ENCODE measurements at places on chromosomes 7 and 10.

GRCh38 chr7:12963435-12963834 lies 276.0 kb downstream of the ARL4A start:
- DNase-seq, result no peak

DNA sequence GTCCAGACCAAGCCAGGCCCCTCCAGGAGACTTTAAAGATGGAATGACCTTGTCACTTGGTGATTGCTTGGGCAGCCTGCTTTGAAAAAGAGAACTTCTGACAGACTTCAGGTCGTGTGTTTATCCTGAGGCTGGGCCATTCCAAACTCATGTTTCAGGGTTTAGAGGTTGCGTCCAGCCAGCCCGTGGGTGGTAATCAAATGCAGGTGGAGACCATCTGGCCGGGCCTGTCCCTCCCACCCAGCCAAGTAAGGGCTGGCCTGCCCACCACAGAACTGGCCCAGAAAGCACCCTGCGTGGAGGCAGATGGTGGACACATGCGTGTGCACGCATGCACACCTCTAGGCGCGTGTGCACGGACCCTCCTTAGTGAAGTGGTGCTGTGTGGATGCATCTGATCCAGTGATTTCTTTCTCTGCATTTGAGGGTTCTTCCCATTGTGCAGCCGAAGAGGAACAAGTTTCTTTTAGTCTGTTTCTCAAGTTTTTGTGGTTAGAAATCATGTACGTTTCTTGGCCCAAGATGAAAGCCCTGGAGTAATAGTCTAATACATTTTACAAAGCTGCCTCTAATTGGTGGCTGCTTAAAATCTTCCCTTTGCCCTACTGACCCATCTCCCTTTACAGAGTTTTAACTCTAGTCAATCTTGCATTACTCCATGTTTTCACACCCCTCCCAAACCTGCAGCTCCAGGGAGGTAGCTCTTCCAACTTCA lies 43.0 kb downstream of the SUFU start:
- no peak for DNase-seq

DNA sequence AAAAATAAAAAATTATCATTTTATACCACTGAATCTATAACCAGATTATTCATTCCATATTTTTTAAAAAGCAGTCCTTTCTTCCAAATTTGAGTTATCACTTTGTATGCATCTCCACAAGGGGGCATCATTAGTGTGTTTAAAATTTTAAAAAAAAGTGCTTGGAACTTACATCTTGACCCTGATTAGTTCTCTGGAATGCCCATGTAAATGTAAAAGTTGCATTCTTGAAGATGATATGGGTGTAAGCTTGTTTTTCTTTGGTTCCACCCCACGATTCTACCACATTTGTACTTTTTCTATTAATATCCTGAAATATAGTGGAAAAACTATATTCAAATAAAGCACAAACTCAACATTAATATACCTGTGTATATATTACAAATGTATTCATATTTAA lies 144.9 kb downstream of the ELAPOR2 start:
- no peak for DNase-seq

GRCh38 chr10:132346806-132347205 lies 14.8 kb downstream of the LRRC27 start:
- DNase-seq, result no peak

GRCh38 chr7:104826135-104826534 lies 187.9 kb upstream of the KMT2E start:
- DNase-seq, result no peak

DNA sequence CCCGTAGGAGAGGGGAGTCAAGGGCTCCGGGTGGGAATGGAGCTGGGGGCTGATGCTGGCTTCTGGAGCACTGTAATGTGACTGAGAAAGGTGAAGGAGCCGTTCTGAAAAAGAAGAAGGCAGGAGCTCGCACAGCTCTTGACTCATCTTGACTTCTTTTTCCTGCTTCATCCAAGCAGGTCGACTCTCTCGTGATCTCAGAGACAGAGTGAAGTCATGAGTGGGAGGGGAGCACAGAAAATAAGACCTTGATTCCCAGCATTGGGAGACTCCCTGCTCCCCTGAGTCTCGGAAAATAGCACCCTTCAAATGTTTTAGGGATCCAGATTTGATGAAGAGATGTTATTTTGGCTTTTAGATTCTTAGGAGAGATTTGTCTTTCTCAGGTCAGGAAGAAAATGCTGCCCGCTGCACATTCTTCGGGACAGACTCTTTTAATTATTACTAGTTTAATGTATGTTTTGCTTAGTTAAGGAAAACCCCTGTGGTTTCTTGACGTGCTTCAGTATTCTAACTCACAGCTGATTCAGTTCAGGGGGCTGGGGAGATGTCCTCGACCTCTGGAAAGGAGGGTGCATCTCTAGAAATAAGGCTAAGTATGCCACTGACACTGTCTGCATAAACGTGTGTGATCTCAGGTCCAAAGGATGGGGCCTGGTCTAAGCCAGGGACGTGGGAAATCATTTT lies 34.1 kb downstream of the EGFR start:
- DNase-seq, result no peak

- no peak for DNase-seq
Observed at GRCh38 chr10:109889867-109890266, 33.4 kb downstream of the XPNPEP1 start.

DNA sequence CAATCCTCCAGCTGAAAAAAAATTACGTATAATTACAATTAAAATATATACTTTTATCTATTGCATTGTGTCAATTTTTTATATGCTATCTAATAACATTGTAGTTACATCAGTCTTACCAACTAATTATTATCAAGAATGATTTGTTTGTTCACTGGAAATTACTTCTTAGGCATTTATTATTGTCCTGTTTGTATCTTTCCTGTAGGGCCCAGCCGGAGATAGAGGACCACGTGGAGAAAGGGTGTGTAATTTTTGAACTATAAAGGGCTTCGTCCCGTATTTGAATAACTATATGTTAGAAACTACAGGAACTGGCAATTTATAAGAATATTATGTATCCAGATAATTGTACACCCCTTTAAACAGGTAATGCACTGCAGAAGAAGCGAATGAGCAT lies 4.1 kb downstream of the COL1A2 start:
- no peak for DNase-seq

DNA sequence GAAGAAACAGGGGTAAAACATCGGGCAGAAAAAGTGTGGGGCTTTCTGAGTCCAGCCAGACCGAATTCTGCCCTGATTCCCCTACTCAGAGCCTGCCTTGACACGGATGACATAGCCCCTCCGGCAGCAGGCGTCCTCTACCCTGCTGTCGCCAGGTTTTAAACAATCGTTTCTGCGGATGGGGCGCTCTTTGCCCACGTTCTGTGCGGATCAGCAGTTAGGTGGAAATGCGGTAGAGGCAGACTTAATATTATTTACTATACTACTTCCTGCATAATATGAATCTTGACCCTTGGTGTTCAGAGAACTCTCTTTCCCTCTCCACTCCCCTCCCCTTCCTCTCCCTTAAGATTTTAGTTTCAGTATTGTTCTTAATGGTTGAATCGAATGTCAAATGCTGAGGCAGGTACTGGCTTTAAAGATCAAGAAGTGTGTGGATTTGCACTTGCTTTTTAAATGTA lies 2.4 kb downstream of the GATA3 start:
- no peak for DNase-seq

DNA sequence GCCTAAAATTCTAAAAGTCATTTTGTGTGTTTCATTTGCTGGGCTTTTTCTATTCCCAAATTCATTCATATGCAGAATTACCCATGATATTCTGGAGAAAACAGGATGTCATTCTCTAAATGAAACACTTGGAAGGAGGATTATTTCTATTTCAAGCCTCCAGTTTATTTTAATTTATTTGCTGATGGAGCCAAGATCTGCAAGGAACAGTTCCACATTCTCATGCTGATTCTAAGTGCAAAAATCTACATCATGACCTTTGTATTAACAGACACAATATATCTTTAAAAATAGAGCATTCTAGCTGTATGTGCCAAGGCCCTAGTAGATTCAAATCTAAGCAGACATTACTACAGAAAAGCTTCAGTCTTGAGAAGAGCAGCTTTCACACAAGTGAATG lies 51.3 kb upstream of the KCND2 start:
- DNase-seq, result no peak

DNA sequence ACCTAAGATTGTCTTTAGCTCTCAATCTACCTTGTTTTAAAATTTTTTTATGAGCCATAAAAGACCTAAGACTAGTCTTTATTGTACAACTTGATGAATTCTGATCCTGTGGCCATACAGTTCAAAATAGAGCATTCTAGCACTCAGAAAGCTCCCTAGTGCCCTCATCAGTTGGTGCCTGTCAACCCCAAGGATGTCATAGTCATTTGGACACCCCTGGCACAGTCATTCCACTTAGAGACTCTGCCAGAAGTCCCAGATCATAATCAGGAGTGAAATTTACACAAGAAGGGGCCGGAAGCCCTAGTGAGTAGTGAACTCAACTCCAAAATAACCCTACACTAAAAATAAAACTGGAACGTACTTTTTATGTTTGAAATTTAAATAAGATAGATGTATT lies 80.0 kb upstream of the INSIG1 start:
- DNase-seq, result no peak

DNA sequence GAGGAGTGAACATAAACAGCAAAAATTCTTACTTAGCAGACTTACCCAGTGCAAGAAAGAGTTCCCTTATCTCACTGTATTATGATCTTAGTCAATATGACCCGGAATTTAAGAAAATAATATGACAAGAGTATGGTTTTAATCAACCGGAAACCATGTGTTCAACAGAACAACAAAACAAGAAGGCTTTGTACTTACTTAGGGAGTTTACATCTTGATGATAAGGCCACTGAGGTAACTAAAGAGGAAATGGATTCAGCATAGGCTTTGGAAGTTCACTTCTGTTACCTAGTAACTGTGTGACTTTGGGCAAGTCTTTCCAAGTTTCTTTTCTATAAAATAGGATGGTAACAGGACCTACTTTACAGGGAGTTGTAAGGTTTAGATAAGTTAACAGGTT lies 7.4 kb upstream of the FAS start:
- DNase-seq, result no peak

- no peak for DNase-seq
Observed at GRCh38 chr10:25797888-25798429, 136.1 kb upstream of the MYO3A start.

DNA sequence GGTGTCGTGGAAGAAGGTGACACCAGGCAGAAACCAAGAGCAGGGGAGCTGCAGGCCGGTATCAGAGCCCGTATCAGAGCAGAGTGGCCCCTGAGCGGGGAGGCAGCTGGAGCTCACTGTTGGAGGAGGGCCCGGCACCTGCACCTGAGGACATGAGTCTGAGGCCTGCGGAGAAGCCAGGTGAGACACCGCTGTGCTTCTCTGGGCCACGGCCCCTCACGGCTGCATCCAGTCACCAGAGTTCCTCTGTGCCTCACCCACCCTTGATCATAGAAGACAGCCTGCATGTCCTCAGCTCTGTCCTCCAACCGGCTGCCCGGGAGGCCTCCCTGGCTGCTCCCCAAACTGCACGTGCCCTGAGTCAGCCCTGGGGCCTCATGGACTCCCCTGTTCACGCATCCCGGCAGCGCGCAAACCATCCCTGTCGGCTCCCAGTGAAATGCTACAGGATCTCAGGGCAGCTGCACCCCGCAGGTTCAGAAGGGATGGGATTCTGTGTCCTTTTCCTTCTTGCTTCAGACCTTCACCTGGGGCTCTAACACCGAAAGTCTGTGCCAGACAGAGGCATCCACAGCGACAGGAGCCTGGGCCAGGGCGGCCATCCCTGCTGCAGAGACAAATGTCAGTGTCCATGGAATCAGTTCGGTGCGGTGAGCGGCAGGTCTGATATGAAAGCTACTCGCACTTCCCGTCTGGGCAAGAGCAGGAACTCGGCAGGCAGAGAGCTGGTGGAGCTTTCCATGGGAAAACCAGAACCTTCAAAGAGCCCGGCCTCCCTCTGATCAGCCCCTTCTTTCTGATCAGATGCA lies 111.9 kb upstream of the FAM20C start:
- no peak for DNase-seq

DNA sequence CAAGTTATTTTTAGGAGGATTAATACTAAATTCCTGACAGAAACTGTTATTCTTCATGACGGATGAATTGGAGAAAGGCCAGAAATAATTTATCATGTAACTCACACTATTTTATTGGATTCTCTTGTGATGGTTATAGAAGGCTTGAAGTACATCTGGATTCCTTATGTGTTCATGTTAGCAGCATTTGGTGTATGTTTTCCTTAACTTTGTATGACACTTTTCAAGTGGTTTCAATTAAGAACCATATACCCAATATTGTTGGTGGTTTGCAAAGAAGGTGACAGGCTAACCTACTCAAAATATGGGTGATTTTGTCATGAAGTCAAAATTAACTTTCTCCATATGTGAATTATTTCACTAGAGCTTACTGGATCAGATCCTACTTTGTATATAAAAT lies 532.2 kb upstream of the CNTNAP2 start:
- no peak for DNase-seq

GRCh38 chr7:12923971-12924370 lies 236.5 kb downstream of the ARL4A start:
- DNase-seq, result no peak

- no peak for DNase-seq
Observed at GRCh38 chr7:44191171-44191570, 1.9 kb upstream of the GCK start.

GRCh38 chr10:16750461-16750860 lies 66.8 kb downstream of the RSU1 start:
- no peak for DNase-seq

- no peak for DNase-seq
Observed at GRCh38 chr7:79406371-79406770, 47.1 kb downstream of the MAGI2 start.

DNA sequence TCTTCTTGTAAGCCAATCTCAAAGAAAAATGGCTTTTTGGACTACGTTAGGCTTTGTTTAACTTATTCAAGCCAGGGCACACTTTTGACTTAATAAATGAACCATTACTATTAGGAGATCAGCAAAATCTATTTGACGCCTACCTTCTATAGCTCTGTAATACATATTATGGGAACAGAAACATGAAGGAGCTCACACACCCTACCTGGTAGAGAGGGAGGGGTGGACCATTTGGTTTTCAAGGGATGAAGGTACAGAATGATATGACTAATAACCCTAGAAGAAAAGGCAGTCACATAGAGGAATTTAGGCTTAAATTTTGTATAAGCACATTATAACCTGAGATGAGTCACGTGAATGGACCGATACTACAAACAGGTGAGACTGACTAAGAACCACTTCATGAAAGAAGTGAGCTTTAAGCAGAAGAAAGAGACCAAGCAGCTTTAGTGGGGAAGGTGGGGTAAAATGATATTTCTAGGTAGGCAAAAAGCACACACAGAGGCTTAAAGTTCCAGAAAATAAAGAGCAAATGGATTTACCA lies 106.8 kb upstream of the CTTNBP2 start:
- DNase-seq, result no peak
